ENCODE measurements at places on chromosomes 2 and 18.

GRCh38 chr2:126698376-126698775 lies 42.4 kb downstream of the GYPC start:
- DNase-seq, result no peak

DNA sequence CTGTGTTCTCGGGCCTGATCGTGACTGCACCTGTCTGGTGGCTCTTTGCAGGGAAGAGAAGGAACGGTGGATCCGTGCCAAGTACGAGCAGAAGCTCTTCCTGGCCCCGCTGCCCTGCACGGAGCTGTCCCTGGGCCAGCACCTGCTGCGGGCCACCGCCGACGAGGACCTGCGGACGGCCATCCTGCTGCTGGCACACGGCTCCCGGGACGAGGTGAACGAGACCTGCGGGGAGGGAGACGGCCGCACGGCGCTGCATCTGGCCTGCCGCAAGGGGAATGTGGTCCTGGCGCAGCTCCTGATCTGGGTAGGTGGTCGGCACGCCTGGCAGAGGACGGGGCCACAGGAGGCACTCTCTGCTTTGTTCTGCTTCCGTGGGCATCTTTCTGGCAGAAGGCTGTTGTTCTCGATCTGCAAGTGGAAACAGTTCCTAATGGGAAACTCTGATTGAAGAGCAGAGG lies 48.0 kb downstream of the GBX2 start:
- no peak for DNase-seq

DNA sequence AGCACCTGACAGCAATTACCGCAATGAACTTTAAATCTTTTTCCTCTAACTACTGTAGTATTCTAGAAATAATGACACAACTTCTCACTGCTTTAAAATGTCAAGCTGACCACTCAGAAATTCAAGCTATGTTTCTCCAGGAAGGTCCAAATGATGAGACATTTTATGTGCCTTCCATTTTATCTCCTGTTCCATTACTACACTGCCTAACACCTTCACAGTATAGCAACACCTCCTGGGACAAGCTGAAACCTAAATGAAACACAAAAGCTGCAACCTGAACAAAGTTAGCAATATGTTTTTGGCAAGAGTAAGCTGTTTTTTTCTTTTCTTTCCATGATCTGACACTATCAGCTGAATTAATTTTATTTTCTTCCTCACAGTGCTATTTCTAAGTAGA lies 81.9 kb downstream of the IKZF2 start:
- no peak for DNase-seq

- no peak for DNase-seq
Observed at GRCh38 chr2:158500333-158500732, 43.6 kb downstream of the PKP4 start.

GRCh38 chr2:206232287-206233035 lies 42.0 kb upstream of the ZDBF2 start:
- no peak for DNase-seq

- no peak for DNase-seq
Observed at GRCh38 chr2:239540174-239540573, 139.4 kb upstream of the HDAC4 start.

GRCh38 chr2:6749962-6750361 lies 115.7 kb downstream of the CMPK2 start:
- no peak for DNase-seq

DNA sequence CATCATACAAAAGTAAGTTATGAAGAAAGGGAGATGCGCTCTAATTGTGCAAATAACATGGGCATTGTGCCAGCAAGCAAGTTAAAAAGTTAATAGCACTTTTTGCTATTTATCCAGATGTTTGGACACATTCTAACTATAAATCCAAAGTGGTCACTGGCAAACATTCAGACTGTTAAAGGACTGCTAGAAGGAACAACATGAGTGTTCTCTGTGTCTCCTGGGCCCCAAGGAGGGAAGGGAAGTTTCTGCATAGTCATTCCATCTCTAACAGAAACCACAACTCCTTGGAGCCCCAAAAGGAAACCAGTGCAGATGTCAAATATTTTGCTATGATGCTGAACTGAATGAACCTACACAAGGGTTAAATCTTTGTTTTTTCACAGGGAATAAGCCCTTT lies 213.3 kb upstream of the HNRNPA3 start:
- DNase-seq, result peak; percentile 33

GRCh38 chr2:202831242-202832220 lies 40.0 kb downstream of the ICA1L start:
- DNase-seq, result peak; percentile 28

- no peak for DNase-seq
Observed at GRCh38 chr18:54238173-54238936, 13.9 kb upstream of the MBD2 start.

DNA sequence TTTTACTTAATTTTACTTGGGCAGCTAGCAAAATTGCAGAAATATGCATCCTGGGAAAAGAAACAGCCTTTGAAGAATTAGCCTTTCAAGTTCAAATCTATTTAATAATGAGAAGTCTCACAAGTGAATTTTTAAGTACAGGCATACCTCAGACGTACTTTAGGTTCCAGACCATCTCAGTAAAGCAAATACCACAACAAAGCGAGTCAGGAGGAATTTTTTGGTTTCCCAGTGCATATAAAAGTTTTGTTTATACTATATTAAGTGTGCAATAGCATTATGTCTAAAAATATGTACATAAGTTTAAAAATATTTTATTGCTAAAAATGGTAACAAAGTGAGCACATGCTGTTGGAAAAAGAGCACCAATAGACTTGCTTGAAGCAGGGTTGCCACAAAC lies 50.8 kb upstream of the TWSG1 start:
- DNase-seq, result no peak

DNA sequence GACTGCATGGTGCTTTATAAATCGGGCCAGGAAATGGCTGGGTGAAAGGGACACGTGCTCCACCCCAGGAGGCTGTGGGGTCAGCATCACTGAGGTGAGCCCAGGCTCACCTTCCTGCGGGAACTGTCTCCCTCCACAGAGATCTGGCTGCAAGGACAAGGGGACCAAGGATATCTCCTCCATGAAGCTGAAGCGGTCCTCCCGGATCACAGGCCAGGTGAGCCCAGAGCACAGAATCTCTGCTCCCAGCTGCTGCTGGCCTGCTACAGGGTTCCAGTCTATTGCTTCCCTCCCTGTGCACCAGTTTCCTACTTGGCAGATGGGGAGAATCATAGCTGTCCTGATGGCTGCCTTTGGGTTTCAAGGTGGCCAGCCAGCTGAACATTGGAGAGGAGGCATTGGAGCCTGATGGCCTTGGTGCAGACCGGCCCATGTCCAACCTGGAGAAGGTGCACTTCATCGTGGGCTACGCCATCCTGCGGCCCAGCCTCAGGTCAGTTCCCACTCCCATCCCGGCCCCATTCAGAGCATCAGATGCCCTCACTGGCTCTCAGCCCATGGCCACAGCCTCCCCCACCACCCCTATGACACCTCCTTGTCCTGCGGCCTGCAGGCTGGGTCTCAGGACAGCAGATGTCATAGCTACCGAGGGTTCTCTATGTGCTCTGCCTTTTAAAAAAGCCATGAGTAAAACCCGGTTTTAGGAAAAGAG lies 33.7 kb upstream of the GPR17 start:
- DNase-seq, result no peak

DNA sequence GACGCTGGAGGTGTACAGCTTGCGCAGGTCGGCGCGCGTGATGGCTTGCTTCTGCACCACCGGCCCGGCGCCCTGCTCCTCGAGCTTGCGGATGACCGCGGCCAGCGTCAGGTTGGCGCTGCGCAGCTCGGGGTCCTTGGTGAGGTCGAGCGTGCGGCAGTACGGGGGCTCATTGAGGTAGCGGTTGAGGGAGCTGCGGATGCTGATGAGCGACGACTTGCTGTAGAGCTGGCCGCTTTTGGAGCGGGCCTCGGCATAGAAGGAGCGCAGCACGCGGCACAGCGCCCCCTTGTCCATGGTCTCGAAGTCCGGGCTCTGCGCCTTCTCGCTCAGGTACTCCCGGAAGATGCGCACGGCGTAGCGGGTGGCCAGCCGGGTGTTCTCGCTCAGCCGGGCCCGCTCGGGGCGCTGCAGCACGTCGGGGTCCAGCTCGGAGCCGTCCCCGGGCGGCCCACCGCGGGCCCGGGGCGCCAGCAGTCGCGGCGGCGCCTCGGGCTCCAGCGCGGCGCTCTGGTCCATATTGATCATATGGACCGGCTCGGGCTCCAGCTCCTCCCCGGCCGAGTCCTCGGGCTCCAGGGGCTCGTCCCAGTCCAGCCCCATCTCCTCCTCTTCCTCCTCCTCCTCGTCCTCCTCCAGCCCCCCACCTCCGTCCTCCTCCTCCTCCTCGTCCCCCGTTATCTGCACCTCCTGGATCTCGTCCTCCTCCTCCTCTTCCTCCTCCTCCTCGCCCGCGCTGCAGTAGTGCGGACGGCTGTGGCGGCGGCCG lies 523 bp downstream of the KCTD1 start:
- DNase-seq, result peak; percentile 79

- no peak for DNase-seq
Observed at GRCh38 chr18:67154979-67155378, 361.5 kb downstream of the DSEL start.

Data from testis (tissue), 5 donors.